ENCODE measurements at places on chromosomes 1 and 21.

DNA sequence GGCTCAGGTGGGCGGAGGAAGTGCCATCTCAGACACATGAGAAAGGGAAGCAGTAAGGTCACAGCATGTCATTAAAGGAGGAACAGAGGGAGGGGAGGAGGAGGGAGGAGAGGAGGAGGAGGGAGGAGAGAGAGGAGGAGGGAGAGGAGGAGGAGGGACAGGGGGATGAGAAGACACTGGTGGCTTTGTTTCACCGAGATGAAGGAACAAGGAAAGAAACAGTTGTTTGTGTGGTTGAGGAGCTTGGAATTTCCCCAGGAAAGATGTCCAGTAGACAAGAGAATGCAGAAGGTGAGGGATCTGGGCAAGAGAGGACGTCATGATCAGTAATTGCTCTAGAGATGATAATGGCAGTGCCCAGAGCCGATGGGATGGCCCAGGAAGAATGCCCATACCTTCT is 97.7 kb downstream of the AJAP1 start:
- DNase-seq = no peak

GRCh38 chr1:201222125-201222524 is 31.5 kb downstream of the IGFN1 start:
- DNase-seq = no peak

GRCh38 chr1:87678266-87678665 is 349.6 kb downstream of the LMO4 start:
- DNase-seq = peak; percentile 72

DNA sequence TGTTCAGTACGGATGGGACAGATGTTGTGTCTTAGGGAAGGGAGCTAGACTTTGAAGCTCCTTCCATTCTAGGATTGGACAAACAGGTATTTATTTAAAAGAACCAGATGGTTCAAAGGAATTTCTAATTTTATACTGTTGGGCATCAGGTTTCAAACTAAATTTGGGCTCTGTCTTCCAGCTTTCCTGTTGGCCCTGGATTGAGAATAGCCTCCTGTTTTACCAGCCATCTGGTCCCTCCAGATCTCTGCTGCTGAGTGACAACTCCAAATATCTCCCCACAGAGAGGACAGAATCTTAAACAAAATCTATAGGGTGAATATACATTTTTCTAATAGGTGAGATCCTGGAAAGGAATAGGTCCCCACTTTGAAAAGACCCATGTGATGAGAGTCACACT is 52.5 kb upstream of the CNIH3 start:
- DNase-seq = no peak

GRCh38 chr1:221431068-221431651 is 310.7 kb downstream of the DUSP10 start:
- no peak for DNase-seq

DNA sequence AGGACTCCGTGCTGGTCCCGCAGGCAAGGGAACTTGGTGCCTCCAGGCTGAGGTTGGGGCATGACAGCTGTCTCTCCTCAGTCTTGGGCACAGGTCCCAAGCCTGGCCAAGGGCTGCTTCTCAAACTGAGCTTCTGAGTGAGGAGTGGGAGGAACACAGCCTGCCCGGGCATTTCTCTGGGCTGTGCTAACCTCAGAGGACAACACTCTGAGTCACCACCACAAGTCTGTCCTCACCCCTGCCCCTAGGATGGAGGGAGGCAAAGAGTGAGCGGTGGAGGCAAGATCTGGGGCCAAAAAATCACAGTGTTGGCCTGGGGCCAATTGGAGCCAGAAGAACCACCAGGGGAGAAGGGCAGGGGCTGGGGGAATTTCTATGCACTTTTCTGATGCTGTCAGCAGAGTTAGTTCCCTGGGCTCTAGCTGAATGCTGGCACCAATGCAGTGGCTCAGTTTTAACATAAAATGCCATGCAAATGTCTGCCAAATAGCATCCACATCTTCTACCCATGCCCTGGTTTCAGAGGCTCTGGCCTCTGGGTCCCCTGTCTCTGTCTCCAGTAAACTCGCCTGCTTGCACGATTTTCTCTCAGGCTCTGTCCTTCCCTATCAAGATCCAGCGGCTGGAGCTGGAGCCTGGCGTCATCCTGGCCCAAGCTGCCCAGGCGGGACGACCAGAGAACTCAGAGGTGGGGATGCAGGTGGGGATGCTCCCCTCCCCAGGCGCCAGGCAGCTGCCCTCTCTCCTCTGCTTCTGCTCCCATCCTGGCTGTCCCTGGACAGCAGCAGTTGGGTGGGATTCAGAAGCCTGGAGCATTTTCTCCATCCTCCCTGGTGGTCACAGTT is 11.0 kb upstream of the CDK18 start:
- DNase-seq = no peak

- DNase-seq = no peak
Measured at GRCh38 chr1:68329096-68329835, 96.9 kb upstream of the WLS start.

GRCh38 chr1:183101841-183102276 is 78.6 kb downstream of the LAMC1 start:
- DNase-seq = no peak

GRCh38 chr1:165871311-165872067 is 44.1 kb downstream of the UCK2 start:
- no peak for DNase-seq

DNA sequence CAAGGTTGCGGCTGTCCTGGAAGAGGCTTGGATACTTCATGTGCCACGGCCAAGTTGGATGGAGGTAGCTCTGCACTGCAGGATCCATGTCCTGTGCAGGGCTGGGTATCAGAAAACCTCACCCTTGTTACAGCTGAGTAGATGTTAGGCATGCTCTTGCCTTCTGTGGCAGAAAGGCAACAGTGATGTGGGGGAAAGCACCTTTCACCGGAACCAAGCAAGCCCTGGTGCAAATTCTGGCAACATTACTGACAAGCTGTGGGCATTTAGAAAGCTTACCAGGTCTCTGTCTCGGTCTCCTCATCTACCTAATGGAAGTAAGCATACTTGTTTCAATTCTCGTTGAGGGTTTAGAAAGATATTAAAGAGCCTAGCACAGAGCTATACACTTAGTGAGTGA is 14.5 kb upstream of the CDCA8 start:
- DNase-seq = no peak

- no peak for DNase-seq
Measured at GRCh38 chr1:181387702-181388101, 95.6 kb upstream of the CACNA1E start.

DNA sequence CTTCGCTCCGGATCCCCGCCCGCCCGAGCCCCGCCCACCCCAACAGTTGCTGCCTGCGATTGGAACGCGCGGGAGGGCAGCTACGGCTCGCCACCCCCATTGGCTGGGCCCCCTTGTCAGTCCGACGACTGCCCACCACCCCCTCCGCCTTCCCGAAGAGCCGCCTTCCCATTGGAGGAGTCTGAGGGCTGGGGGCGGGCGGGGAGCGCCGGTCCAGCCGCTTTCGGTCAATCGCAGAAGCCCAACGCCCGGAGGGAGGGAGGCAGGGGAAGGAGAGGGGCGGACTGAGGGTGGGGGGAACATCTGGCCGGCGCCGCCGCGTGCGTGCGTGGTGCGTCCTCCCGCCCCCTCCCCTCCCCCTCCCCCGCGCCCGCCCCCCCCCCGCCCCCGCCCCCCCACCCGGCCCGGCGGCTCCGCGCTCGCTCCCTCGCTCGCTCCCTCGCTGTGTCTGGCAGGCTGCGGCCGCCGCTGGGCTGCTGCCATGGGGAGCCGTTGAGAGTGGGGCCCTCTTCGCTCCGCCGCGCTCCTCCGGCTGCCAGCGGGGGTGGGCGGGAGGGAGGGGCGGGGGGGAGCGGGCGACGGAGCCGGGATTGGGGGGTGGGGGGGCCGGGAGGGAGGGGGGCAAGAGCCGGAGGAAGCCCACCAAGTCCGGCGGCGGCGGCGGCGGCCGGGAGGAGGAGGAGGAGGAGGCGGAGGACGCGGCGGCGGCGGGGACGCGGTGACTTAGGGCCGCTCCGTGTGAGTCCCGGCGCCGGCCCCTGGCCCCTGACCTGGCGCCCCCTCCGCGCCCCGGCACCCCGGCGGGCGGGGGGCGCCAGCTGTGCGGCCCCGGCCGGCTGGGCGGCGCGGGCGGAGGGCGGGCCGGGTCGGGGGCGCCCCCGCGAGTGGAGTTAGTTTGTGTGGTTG is 2.6 kb upstream of the ZBTB18 start:
- peak; percentile 91 for DNase-seq

- no peak for DNase-seq
Measured at GRCh38 chr1:188228623-188229022, 1399.9 kb downstream of the PLA2G4A start.

DNA sequence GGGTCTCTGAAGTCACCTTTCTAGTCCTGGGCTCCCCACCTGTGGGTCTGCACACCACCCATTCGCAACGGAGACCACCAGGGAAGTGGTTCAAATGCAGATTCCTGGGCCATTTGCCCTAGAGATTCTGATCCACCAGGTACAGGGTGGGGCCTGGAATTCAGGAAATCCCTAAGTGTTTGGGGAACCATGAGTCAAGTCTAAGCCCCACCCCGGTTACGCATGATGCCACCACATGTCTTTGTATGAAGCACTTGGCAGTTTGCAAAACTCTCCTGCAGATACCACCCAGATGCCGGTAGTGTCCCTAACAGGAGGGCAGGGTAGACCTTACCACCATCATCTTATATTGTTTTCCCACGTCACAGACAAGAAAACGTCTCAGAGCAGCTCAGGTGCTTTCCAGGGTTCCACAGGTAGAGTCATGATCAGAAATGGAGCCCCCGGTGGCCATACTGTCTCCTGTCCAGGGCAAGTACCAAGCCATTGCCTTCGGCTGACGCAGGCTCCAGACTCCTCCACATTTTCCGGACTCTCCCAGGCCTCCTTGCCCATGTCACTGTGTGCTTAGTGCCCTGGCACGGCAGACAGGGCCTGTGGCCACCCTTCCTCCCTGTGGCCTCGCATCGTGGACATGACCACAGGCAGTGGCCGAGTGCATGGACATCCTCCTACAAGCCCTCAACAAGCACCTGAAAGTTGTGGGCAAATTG is 89.2 kb upstream of the TMEM51 start:
- no peak for DNase-seq

- no peak for DNase-seq
Measured at GRCh38 chr1:196178083-196178635, 430.1 kb downstream of the KCNT2 start.

DNA sequence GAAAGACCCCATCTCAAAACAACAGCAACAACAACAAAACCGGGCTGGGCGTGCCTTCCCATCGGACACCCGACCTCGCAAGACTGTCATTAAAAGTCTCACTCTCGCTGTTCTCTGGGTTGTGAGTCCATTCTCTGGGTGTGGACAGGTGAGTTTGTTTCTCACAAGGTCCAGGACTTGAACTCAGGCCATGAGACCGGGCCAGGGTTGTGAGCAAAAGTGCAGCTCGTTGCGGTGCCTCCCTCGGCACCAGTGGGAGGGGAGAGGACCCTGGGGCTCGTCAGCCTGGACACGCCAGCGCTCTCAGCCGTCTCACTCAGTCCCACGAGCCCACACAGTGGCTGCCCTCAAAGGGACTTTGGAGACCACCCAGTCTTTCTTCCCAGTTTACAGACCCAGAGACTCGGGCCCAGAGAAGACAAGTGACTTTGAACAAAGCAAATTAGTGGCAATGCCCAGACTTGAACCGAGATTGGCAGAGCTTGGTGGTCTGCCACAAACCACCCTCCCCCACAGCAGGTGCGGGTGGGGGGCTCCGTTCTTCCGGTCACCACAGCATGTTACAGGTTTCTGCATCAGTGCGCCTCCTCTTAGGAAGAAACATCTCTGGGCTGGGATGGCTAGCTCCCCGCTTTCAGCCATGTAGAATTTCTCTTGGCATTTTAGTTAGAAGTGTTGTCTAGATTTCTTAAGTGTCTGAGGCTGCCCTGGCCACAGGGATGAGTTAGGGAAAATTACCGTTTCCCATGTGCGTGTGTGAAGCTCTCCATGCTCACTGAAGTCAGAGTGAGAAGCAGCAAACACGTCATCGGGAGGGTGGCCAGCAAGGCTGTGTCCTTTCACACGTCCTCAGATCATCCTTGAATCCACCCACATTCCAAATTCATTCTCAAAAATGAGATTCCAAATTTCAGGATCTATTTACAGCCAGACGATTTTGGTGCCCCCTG is 28.3 kb downstream of the LRRC3 start:
- no peak for DNase-seq

DNA sequence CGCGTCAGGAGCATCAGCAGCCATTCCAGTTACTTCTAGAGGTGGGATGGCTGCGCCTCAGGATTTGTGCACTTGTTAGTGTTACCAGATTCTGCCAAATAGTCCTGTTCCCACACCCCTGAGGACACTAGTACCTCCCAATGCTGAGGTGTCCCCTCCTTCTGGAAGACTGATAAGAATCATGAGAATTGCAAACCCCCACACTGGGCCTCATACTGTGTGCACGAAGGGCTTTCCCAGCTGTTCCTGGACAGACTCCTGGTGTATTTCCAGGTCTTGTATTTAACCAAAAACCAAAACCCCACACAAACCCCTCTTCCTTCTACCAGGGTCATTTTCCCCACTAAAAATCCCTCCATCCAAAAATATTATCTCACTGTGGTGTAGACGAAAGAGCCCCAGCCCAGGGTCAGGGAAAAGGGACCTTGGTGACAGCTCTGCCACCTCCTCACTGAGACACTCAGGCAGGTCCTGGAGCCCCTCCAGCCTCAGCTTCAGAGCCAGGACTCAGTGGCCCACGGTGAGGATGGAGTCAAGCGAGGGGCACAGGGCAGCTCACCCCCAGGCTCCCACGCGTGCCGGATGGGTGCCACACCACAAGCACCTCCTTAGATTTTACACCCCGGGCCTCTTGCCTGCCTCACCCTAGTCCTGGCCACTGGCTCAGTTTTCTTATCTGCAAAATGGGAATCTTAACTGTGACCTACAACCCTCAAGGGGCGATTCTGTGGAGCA is 131.4 kb upstream of the RUNX3 start:
- no peak for DNase-seq

GRCh38 chr1:21829294-21829693 is 17.2 kb downstream of the LDLRAD2 start:
- no peak for DNase-seq

DNA sequence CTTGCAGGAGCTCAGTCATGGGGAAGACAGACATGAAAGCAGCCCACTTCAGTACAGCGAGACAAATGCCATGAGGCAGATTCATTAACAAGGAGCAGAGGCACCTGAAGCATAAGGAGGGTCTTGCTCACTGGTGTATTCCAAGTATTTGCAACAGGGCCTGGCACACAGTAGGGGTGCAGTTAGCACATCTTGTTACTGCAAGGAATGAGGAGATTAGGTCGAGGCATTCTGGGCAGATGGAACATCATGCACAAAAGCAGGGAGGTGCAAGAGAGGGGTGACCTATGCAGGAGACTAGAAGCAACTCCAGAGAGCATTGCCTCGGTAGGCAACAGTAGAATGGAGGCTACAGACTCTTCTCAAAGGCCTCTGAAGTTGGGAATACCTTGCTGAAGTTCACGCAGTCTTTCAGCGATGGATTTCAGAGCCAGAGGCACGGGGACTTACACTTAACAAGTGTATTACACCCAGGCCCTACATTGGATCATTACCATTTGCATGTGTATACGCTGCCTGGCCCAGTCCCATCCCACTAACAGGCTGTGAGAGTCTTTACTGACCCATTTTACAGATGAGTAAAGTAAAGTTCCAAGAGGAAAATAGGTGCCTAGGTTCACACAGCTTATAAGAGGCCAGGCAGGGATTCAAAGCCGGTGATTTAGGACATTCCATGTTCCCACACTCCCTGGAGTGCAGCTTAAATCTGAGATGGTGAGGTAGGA is 82.1 kb downstream of the TRABD2B start:
- no peak for DNase-seq
